ENCODE measurements at places on chromosomes 16 and 17. TPM values are rescaled to one million over a fixed set of nuclear protein-coding genes. Genes with fewer than 3 reads are reported as not detected.

DNA sequence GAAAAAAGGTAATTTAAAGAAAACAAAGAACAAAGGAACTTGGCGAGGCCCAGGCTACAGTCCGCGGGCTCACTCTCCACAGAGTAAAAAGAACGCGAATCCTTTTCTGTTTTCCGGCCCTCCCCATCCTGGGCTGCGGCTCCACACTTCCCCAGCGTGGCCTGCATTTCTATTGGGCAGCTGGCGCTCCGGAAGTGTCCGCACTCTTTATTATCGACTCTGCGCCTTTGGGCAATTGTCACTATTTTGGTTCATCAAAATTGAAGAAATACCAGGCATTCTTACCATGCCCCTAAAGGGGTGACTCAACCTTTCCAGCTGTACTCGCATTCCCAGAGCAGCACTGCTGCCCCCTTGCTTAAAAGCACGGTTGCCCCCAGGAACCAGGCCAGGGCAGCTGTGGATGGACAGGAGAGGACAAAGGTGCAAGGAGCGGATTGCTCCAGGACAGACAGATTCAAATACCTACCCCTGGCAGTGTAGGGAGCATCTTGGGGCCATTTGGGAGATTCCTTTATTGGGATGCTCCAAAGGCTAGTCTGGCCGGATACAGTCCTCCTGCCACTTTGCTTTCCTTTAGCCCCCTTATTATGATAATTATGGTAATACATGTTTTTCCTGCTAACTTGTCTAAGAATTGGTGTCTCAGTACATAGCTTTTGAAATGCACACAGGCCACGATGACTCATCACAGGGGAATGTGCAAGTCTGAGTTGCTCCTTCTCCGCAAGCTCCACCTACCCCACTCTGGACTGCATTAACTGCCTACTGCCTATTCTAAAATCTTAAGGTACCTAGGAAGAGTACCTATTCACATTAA is 985 bp upstream of the SLFN12 start:
- DNase-seq, result no peak

DNA sequence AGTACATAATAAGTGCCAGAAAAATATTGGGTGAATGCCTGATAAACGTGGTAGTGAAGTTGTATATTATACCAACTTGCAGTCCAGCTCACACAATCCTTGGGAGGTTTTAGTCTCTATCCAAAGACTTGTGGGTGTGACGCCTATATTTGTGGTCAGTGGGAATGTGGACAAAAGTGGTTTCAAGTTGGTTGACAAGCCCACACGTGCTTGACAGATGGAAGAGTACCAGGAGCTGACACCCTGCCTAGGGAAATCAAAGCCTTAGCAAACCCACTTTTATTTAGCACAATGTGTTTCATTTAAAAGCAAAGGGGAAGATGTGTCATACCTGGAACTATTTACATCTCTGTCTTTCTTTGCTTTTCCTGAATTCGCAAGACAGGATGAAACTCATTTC is 79.0 kb downstream of the CA10 start:
- no peak for DNase-seq

DNA sequence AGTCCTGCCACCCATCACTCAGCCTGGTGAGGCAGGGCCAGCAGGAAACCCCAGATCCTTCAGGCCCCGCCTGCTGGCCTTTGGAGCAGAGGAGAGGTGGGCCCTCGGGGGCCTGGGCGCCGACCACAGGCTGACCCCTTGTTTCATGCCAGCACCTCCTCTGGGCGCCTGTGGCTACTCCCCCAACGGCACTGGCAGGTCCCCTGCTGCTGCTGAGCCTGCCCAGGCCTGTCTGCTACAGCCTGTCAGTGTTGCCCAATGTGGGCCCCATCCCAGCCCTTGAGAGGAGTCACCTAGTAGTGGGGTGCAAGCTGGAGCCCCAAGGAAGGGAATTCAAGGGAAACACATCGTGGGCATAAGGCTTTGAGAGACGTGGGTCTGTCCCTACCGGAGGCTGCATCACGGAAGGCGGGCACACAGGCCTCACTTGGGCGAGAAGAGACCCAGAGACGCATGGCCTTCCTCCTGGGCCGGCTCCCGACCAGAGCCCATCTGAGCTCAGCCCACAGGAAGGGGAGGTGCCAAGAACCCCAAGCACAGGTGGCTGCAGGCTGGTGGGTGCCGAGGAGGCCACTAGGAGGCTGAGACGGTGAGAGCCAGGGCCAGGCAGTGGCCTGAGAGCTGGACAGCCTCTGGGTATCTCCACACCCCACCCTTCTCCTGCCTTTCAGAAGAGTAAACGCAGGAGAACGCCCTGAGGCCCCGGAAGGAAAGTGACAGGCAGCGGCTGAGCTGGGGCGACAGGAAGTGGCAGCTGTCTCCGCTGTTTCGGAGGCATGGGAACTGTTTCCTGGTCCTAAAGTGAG is 8.0 kb upstream of the FASN start:
- DNase-seq, result no peak

DNA sequence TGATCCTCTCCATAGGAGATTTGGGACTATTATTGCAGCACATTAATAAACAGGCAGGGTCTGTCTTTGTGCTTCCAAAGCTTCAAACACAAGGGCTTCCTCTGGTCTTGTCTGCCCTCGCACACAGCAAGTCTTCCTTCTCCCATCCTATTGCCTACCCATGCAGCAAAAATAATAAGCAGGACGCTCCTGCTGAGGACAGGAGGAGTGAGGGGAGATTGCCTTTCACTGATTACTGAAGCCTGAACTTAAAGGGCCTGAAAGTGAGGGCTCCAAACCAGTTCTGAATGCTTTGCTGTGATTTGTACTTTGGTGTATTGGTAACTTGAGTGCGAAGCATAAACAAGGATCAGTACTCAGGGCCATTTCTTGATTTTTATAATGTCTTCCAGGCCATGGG is 197.6 kb upstream of the XYLT1 start:
- no peak for DNase-seq

- no peak for DNase-seq
These were observed 70.1 kb upstream of the DOC2B start for GRCh38 chr17:251531-251930.

GRCh38 chr17:83192161-83192788 is 112.9 kb downstream of the METRNL start:
- DNase-seq, result no peak

FKBP10 gene
- 11.2 TPM for total RNA-seq

DNA sequence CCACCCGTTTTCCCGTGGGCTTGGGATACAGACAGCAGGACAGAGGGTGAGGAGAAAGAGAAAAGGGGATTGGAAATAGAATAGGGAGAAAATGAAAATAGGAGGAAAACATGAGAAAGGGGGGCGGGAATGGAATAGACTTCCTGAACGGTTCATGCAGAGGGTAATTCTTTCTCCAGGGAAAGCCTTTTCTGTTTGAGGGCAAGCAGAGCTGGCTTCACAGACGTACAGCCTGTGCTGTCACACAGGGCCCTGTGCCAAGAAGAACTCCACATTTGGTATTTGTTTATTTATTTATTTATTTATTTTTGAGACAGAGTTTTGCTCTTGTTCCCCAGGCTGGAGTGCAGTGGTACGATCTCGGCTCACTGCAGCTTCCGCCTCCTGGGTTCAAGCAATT is 12.0 kb downstream of the MILR1 start:
- DNase-seq, result no peak

Measured in occipital lobe (tissue), 3 donors.